ENCODE measurements at places on chromosomes 16 and 17.

- DNase-seq: no peak
Measured at GRCh38 chr17:8631554-8631877, 991 bp upstream of the MYH10 start.

- DNase-seq: no peak
Measured at GRCh38 chr16:88113545-88114045, 162.4 kb downstream of the BANP start.

DNA sequence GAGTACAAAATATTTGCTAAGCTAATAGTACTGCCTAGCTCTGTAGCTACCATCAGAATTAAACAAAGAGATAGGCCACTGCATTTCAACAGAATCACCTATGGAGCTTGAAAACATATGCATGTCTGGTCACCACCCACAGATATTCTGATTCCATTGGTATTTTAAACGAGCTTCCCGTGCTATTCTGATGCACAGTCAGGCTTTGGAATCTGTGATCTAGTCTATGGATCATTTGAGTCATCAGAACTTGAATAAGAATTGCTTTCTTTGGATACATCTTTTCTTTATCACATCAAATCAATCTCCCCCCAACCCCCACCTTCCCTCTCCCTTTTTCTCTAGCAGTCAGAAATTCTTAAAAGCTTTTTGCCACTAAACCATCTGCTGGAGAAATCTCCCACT, 124.7 kb downstream of the NPIPB5 start:
- no peak for DNase-seq

GRCh38 chr16:5323284-5324141, 225.9 kb upstream of the EEF2KMT start:
- DNase-seq: no peak

- DNase-seq: no peak
Measured at GRCh38 chr16:13935408-13935807, 15.5 kb downstream of the ERCC4 start.

GRCh38 chr17:67390646-67391361, 13.7 kb downstream of the PITPNC1 start:
- DNase-seq: peak; percentile 68

GRCh38 chr17:47210105-47210504, 957 bp downstream of the MYL4 start:
- no peak for DNase-seq

- DNase-seq: no peak
Measured at GRCh38 chr16:28110074-28110473, 46.6 kb upstream of the GSG1L start.

Measured in left renal cortex interstitium (tissue), 4 donors.